Retinal pigment epithelial cell (primary cell): ENCODE measurements at places on chromosomes 12 and 14.
A peak's percentile ranks its signal among the peaks of the same experiment; 100 is the strongest.

GRCh38 chr14:29264865-29265264 is 498.3 kb downstream of the FOXG1 start:
- DNase-seq = no peak

DNA sequence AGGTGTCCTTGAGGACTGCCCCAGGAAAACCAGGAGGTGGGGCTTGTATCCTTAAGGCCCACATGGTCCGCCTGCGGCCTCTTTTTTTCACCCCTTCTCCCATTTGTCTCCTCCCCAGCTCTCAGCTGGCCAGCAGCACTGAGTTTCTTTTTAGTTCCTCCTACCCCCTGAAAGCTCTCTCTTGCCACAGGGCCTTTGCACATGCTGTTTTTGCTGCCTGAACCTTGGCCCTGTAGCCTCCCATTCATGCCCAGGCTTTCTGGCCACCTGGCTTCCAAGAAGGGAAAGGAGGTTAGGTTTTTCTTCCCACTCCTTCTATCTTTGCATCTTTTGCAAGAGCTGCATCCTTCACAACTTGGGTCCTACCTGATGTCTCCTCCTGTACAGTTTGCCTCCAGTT is 358.1 kb downstream of the VRK1 start:
- DNase-seq = no peak

GRCh38 chr14:64209444-64210131 is 84.6 kb downstream of the ESR2 start:
- no peak for DNase-seq

DNA sequence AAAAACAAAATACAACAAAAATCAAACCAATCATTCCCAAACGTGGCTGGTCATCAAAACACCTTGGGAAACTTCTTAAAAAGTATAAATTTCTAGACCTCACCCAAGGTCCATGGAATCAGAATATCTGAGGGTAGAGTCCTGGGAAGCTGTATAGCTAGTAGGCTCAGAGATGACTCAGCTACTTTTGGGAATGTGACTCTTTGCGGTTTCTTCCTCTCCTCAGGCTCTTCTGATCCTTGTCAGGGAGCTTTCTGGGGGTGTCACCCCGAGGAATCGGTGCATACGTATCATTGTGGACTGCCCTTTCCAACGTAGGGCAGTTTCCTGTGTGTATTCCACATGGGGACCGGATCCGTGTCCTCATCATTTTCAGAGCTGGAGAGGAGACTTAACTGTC is 14.8 kb downstream of the JDP2 start:
- DNase-seq = no peak

DNA sequence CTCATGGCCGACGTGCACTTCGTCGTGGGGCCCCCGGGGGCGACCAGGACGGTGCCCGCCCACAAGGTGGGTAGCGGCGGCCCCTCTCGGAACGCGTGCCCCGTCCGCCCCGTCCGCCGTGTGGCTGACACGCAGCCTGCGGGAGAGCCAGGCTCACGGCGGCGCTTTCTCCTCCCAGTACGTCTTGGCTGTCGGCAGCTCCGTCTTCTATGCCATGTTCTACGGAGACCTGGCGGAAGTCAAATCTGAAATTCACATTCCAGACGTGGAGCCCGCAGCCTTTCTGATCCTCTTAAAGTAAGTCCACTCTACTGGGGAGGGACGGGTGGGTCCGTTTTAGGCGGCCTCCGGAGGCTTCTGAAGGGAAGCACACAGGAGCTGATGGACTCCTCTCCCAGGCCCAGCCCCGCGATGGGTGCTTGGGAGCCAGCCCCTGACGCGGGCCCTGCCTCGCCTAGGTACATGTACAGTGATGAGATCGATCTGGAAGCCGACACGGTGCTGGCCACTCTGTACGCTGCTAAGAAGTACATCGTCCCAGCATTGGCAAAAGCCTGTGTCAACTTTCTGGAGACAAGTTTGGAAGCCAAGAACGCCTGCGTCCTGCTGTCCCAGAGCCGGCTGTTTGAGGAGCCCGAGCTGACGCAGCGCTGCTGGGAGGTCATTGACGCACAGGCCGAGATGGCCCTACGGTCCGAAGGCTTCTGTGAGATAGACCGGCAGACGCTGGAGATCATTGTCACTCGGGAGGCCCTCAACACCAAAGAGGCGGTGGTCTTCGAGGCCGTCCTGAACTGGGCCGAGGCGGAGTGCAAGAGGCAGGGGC is 1.1 kb downstream of the BTBD6 start:
- peak; percentile 22 for DNase-seq

- DNase-seq = no peak
Measured at GRCh38 chr12:5905757-5906156, 39.3 kb downstream of the ANO2 start.

- DNase-seq = no peak
Measured at GRCh38 chr12:116613256-116613655, 54.1 kb downstream of the MAP1LC3B2 start.

DNA sequence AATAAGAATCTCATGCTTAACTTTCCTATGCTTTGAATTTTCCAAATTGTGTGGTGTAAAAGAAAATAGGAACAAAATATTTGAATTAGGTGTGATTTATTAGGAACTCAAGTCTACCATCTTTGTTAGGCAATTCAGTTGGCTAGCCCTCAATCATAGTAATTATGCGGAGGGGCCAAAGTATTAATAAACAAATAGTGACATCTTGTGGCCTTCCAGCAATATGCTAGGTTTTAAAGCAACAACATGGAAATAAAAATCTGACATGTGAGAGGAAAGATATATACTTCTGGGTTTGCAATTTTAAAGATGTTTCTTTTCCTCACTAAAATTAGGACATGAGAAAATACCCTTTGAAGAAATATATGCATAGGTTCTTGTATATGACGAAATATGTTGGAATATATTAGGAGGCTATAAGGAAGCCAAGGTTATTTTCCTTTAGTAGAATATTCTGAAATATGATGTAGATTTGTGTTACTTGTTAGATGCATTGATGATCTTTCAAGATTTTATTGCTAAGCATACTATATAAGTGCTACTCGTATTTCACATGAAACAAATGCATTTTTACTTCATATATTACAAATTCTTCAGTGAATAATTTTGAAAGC is 200.4 kb downstream of the PTPRO start:
- no peak for DNase-seq

DNA sequence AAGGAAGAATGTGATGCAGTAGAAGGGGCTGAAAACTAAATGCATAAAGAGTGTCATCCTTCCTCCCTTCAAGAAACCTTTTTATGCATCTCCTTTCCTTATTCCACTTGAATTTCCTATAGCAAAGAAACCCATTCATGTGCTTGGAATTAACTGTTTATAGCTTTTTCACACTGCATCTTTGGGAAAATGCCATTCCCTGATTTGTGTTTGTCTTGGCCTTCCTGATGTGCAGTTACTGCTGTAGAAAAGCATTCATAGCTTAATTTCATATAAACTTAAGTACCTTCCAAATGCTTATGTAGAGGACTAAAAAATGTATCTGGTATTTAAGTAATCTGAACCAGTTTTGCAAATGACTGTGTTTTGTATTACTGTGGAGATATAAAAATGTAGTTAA is 61.8 kb downstream of the SDR9C7 start:
- DNase-seq = no peak

DNA sequence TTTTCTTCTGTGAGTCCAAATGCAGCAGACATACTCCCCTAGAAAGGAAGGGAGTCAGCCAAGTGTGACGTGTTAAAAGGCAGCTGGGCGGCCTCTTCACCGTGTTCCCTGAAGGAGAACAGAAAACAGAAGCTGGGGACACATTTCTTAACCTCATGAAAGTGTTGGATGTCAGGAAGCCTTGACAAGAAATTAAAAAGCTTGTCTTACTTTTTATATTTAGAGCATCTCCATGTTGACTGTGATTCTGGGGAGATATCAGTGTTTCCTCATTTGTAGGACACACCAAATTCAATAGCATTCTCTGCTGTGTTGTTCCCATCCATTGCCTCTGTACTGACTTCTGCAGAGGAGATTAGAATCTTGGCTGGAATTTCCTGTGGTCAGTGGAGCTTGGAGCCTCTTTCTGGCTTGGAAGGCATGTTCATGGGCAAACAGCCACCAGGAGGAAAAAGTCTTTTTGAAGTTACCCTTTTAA is 93.7 kb downstream of the RMST start:
- DNase-seq = peak; percentile 69

DNA sequence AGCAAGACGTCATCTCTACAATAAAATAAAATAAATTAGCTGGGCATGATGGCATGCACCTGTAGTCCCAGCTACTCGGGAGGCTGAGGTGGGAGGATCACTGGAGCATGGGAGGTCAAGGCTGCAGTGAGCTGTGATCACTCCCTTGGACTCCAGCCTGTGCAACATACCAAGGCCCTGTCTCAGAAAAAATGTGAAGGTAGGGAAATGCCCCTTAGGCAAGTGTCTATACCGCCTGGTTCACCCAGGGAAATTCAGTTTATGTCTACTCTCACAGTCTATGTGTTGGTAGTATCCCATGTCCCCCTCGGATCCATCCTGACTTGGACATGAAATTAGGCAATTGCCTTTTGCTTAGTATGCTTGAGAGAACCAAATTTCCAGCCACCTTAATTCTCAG is 88.4 kb upstream of the TMEM132C start:
- DNase-seq = no peak

GRCh38 chr12:50562520-50563433 is 58.0 kb downstream of the DIP2B start:
- DNase-seq = no peak

DNA sequence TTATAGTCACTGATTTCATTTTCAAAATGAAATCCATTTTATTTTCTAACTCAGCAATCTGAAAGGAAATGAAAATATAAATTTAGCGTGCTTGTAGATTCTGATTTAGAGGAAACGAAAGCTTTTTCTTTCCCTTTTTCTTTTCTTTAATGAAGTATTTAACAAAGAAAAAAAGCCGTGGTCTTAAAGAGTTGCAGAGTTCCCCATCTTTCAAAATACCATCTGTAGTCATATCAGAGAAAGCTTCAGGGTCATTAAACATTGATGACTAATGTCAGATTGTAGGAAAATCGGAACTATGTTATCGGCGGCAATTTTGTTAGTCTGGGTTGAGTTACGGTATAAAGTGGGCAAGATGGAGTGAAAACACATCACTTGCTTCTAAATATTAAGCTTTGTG is 32.3 kb downstream of the DRAM1 start:
- DNase-seq = no peak
